ENCODE measurements at places on chromosomes 1 and 21.

DNA sequence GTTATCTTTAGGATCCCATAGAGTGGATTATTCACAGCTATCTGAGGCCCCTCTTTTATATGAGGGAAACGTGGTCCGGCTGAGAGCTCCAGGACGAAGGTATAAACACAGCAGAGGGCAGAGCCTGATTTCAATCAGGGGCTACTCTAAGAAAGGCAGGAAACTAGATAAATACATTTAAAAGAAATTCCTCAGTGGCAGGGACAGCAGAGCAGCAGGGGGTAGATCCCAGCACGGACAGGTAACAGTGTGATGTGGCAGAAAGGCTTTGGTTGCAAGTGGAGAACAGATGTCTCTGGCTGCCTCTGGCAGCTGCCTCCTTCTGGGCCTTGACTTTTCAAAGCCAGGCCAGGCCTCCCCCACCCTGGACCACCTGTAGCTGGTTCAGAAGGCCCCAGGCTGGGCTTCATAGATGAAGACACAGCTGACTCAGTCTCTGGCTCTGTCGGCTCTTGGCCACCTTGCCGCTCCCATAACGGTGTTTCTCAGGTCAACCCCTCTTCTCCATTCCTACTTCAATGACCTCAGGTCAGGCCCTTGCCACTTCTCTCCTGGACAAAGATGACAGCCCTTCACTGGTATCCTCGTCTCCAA lies 43.8 kb downstream of the FAM78B start:
- no peak for DNase-seq

DNA sequence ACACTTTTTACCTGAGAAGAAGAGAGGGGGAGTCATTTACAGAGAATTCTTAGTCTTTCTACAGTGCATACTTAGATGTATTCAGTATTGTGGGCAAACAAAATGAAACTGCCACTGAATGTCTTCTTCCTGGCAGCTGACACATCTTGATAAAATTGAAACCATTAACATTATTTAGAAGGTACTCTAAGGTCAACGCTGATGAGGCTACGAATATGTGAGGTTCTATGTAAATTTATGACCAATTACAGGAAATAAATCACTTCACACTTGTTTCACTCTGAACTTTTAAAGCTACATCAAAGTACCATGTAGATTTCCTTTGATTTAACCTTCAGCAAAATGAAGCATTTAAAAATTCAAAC lies 51.3 kb upstream of the GFI1 start:
- no peak for DNase-seq

GRCh38 chr21:44869781-44870747 lies 3.4 kb downstream of the PTTG1IP start:
- DNase-seq = no peak

DNA sequence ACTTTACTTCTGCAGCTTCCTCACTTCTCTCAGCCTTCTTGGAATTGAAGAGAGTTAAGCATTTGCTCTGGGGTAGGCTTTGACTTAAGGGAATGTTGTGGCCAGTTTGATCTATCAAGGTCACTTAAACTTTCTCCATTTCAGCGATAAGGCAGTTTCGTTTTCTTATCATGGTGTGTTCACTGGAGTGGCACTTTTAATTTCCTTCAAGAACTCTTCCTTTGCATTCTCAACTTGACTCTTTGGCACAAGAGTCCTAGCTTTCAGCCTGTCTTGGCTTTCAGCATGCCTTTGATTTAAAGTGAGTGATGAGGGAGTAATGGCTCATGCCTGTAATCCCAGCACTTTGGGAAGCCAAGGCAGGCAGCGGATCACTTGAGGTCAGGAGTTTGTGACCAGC lies 38.7 kb downstream of the HS2ST1 start:
- no peak for DNase-seq

GRCh38 chr1:222657899-222658298 lies 40.0 kb downstream of the MIA3 start:
- DNase-seq = no peak

- DNase-seq = peak; percentile 59
Measured at GRCh38 chr1:243850202-243850451, at the start of gene AKT3. Gene AKT3 (minus strand): TSS chr1:243850243. CDS start chr1:243843170, 7,073 bp downstream.

- no peak for DNase-seq
Measured at GRCh38 chr1:20603504-20604464, 14.9 kb downstream of the CDA start.

GRCh38 chr21:37462087-37462861 lies 95.7 kb downstream of the DYRK1A start:
- no peak for DNase-seq

DNA sequence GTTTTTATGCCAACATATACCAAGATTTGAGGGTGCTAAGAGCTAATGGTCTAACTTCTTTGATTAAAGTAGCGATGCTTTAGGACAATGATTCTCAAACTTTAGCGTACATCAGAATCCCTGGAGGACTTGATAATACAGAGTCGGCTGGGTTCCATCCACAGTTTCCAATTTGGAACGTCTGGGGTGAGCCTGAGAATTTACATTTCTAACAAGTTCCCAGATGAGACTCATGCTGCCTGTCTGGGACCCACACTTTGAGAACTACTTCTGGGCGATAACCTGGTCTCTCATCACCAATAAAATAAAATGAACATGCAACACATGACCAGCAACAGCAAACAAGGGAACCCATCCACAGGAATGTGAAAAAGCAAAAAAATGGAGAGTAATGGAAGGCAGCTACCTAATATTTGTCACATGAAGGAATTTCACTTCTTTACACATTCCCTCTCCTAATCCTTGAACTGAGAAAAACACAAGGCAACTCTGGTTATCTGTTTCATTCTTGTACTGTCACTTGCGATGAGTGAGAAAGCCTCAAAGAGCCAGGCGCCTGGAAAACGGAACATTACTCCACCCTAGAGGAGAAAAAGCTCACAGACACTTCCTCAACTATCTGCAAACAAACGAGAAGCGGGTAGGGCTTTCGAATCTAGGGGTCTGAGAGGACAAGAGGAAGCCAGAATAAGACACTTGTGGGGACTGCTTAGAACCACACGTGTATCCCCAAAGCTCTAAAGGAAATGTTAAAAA lies 14.0 kb downstream of the HSF2BP start:
- no peak for DNase-seq

DNA sequence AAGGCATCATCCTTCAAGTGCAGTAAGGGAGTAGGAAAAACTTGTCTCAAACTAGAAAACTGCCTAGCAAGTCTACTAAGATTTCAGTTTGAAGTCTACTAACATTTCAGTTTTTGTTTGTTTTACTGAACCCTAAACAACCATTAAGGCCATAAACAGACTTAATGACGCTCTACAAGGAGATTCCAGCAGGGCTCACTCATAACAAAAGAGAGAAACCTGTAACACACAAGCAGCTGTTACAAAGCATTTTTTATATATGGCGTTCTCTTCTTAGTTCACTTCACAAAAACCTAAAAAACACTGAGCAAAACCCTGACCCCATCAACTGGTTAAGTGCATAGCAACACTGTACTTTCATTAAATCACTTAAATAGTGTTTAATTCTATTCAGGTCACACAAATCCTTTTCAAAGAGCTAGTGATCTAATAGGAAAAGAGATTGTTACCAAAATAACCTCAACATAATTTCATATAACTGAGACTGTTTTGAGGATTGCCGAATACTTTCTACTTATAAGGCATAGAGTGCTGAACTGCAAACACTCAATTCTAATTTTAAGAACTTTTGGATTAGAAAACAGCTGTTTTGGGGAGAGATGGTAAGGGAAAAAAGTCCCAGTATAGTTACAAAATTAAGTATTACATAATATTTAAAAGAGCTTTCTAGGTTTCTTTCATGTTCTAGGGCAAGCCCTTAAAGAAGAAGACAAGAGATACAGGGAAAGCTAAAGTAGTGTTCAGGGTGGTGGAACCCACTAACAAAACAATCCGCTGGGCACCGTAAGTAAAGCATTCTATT lies 1.4 kb downstream of the B3GALNT2 start:
- DNase-seq = no peak

DNA sequence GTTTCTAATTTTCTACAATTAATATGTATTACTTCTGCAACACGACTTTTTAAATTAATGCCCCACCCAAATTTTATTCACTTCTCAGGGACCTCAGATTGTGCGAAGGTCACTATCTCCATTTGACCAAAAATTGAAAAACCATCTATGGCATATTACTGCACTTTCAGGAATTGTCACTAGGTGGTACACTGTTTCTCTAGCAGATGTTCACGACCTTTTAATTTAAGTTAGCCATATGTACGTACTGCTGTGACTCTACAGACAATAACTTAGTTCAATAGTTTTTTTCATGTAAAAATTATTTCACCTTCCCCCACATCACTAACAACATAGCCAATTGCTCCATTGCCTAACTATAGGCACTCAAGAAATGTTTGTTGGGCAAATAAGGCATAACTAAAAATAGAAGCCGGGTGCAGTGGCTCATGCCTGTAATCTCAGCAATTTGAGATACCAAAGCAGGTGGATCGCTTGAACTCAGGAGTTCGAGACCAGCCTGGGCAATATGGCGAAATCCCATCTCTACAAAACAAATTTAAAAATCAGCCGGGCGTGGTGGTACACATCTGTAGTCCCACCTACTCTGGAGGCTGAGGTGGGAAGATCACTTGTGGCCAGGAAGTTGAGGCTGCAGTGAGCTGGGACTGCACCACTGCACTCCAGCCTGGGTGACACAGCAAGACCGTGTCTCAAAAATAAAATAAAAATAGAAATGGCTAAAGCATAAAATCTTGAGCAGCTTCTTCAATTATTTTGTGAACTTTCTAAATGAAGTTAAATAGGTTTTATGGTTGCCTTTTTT lies 75.7 kb upstream of the PKN2 start:
- DNase-seq = no peak
